ENCODE measurements at places on chromosomes 1 and 21.

GRCh38 chr1:25805863-25806225, 5.9 kb downstream of the SELENON start:
- no peak for DNase-seq

DNA sequence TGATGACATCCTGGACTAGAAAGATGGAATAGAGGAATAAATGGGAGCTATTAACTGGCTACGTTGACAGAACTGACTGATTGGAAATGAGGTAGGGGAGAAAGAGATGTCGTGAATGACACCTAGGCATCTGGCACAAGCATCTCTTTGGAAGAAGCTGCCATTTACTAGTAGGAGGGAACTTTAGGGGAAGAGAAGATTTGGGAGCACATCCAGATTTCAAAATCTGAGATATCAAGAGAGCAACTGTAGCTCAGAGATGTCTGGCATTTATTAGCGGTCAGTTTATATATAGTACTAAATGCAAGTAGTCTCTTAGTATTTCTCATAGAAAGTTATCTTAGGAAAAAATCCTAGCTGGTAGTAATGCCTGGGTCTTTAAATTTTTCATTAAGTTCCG, 131.9 kb upstream of the C1orf105 start:
- DNase-seq: no peak

GRCh38 chr1:83882906-83883305, 116.0 kb downstream of the TTLL7 start:
- no peak for DNase-seq

DNA sequence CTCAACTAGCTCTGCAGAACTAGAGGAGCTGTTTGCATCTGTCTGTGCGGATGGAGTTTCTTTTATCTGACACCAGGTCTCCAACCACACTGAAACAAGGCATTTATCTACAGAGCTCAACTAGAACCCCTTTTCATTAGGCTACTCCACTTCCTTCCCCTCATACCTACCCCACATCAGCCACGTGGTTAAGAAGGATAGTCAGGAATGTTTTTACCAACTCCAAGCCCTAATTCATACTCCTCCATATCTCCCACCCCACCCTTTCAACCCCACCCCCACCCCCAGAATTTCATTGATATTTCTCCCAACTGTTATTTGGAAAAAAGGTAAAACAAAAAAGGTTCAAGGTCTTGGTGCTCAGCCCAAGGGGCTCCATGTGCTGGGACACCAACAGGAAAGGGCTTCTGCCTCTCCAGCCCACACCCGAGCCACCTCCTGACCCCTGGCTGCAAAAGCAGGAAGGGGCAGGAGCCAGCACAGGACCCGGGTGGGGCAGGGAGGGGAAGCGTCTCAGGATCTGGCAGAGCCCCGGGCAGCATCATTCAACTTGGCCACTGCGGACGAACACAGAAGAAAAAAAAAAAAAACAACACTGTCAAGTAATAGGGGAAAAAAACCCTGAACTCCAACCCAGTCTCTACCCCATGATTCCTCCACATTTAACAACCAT, 7.0 kb downstream of the ENSA start:
- no peak for DNase-seq

GRCh38 chr1:207821464-207822045, 69.7 kb downstream of the CD46 start:
- no peak for DNase-seq

DNA sequence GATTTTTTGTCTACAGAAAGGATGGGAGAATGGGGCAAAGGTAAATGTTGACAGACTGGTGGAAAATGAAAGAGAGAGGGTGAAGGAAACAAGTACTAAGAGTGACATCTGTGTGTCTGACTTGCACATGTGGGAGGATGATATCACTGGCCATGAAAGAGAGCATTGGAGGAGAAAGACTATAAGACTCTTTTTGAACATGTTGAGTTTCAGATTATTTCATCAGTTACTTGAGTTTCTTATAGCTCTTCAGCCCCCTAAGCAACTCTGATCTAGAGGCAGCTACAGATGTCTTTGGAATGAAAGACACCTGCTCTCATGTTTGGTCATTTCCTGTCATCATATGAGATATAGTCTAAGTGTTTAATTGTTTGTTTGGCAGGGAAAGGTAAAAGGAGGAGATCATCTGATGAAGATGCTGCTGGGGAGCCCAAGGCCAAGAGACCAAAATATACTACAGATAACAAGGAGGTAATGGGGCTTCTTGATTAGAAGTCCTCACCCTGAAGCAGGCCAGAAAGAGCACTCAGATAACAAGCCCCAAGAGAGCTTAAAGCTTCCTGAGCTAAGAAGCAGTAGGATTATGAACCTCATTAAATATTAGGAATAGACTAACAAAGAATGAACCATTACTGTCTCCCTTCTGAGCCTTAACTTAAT, 4.5 kb downstream of the POLR3C start:
- no peak for DNase-seq

DNA sequence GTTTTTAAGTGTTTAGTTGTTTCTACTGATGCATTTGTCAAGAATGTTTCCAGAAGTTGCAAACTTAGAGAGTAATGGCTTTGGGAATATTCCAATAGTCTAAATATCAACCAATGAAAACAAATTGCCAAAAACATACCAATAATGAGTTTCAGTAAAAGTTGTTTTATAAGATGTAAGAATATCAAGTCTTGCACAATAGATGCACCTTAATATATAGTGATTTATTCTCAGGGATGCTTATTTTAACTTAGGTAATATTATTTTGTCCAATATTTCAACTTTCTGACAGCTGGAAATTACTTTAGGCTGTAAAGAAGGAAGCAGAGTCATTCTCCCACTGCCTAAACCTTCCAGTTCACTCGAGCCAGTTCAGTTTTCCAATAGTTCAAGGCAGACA, 5.4 kb upstream of the NMNAT2 start:
- DNase-seq: no peak

DNA sequence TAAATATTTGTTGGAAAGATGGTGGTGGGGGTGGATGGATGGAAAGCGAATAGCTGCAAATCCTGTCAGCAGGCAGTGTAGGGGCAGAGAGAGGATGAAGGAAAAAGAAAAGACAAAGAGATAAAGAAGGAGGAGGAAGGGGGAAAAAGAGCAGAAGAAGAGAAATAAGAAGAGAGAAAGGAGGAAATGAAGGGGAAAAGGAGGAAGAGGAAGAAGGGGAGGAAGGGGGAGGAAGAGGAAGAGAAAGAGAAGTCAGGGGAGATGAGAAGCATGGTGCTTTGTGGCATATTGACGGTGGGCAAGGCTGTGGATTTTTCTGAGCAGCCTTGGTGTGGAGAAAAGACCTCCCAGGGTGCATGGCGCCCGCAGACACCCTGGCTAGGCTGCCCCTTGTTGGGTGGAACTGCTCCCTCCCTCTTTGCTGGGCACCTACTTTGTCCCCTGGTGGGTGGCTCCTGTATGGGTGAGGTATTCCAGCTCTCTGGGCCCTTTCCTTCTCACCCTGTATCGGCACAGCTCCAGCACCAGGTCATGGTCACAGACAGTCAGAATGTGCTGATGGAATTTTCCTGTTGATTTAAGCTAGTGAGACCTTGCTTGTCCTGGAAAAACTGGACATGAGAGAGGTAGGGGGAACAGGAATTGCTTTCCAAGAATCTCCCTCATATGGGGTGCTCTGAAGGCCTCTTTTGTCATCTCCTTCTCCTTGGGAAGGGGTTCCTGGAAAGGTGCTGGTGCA, 45.7 kb upstream of the TLR5 start:
- DNase-seq: no peak

DNA sequence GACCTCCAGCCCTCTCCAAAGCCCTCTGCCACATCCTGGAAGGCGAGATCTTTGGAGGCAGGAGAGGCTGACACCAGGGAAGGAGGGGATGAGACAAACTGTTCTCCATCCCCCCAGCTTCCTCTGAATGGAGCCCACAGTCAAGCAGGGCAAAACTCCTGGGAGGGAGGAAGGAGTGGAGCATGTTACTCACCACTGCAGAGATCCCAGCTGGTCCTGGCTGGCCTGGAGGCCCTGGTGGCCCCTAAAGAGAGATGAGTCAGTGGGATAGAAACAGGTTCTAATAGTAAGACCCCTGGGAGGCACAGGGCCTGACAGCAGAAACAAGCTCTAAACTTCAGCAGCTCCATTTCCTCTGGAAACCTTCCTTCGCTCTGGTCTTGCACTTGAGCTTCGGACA, 14.0 kb upstream of the PEF1 start:
- no peak for DNase-seq

DNA sequence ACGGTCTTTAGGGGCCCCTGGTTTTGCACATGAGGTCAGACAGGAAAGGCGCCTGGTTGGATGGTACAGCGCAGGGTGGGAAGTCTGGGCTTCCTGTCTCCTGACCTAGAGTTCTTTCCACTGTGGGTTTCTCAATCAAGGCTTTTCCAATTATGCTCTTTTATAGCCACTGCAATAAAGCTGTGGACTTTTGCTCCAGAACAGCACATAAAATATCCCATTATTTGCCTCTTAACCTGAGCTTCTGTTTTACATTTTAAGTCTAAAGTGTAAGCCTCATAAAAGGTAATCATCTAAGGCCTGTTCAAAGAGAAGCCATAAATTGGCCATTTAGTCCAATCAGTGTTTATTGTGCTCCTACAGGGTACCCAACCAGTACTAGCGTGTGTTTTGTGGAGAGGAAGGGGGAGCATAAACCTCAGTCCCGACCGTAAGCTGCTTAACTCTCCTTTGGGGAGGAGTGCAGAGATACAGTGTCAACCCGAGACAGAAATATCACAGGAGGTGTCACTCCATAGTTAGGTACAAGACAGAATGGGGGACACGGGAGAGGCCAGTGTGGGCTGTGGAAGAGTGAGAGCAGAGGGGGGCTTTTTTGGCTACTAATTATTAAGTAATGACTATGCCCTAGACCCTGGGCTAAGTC, 270.0 kb downstream of the TRABD2B start:
- DNase-seq: no peak

- DNase-seq: no peak
Measured at GRCh38 chr1:234725177-234726132, 115.5 kb upstream of the IRF2BP2 start.

DNA sequence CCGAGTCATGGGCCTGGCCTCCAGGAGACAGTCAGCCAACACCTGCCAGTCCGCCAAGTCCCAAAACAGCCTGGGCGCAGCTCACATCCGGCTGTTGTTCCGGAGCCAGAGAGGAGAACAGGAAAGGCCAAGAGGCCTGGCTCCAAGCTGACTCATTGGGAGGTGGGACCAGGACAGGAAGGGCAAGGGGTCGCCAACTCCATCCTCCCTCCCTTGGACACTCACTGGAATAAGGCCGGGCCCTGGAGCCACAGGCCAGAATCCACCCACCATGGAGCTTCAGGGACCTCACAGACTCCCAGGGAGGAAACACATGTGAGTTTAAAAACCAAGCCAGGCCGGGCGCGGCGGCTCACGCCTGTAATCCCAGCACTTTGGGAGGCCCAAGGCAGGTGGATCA, 25.1 kb upstream of the CLIC4 start:
- no peak for DNase-seq
